ENCODE measurements at places on chromosomes 6 and 20.

DNA sequence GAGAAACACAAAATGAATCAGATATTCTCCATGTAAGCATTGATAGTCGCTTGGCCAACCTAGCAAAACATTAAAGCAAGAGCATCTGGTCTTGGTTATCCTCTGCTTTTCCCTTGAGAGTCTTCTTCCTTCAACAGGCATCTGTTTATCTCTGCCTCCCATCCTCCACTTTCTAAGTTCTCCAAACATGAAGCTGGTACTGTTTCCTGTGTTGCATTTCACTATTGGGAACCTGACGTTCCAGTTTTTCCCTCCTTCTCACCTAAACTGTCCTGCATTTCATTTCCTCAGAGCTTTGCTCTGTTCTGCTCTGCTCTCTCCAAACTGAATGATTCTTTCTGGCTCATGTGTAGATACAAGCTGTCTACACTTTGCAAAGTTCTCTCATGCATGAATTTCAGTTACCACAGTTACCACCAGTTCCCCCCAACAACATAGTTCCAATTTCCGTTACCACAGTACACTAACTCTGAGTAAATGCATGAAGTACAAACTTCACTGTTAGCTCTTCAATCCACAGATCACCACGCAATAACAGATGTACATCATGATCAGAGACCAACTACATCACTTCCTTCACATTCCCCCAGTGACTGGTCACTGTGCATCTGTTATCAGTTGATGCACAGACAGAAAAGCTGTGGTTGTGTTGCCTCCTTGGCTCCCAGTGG, 86.7 kb upstream of the F13A1 start:
- no peak for DNase-seq

DNA sequence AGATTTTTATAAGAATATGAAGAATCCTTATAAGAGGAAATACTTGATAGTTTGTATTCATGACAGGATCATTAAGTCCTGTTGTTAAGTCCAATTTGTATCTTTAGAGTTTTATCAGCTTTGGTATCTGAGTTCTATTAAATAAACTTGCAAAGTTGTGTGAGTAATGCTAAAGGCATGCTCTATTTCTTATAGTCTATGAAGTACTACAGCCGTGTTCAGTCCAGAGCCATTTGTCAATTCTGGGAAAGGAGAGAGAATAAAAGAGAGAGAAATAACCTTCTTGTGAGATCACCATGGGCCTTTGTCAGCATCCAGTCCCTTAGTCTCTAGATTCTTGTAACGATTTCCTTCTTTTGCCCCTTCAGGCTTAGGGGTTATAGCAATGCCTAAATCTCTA, 181.2 kb upstream of the POU3F2 start:
- peak; percentile 16 for DNase-seq

GRCh38 chr6:77403424-77403823, 59.9 kb downstream of the HTR1B start:
- DNase-seq, result no peak

DNA sequence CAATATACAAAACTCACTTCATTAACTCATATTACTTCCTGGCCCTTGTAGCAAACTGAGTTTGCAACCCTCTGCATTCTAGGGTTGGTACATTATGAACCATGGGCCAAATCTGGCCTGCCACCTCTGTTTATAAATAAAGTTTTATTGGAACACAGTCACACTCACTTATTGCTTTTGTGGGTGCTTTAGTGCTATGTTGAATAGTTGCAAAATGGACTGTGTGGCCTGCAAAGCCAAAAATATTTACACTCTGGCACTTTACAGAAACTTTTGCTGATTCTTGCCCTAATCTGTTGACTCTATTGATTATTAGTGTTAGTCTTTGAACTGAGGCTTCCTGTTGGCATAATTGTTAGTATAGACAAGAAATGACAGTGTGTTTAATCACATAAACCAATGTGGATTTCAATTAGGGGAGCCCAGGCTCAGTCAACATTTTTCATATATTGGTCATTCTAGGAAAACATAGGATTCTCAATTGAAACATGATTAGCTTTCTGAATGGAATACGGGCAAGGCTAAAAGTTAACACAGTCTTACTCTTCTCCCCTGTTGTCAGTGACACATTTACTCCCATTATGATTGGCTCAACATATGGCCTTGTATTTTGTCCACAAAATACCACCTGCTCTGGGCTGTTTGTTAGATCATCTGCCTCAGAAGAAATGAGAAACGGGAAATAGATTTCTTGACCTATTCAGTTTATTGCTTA, 241.9 kb upstream of the ZFP64 start:
- DNase-seq, result no peak

GRCh38 chr6:21871831-21872230, 278.3 kb downstream of the SOX4 start:
- no peak for DNase-seq

GRCh38 chr20:58855506-58856389, 3.2 kb downstream of the GNAS start:
- peak; percentile 52 for DNase-seq

DNA sequence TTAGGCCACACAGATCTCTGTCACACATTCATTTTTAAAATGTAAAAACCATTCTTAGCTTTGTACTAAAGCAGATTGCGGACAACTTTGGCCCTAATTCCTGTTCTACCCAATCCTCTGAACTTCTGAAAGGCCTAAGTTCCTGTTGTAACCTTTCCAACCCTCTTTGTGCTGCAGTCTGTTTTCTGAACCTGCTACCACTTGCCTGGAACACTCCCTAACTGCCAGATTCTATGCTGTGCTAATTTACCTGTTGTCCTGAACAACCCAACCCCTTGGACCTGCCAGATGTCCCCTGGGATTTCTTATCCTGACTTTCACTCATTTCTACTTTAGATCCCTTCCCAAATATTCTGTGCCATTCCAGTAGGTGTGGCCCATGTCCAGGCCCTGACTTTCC, 398.7 kb downstream of the ZFAND3 start:
- DNase-seq, result no peak

- DNase-seq, result no peak
These were observed 115.0 kb downstream of the SLC24A3 start for GRCh38 chr20:19327401-19327800.

DNA sequence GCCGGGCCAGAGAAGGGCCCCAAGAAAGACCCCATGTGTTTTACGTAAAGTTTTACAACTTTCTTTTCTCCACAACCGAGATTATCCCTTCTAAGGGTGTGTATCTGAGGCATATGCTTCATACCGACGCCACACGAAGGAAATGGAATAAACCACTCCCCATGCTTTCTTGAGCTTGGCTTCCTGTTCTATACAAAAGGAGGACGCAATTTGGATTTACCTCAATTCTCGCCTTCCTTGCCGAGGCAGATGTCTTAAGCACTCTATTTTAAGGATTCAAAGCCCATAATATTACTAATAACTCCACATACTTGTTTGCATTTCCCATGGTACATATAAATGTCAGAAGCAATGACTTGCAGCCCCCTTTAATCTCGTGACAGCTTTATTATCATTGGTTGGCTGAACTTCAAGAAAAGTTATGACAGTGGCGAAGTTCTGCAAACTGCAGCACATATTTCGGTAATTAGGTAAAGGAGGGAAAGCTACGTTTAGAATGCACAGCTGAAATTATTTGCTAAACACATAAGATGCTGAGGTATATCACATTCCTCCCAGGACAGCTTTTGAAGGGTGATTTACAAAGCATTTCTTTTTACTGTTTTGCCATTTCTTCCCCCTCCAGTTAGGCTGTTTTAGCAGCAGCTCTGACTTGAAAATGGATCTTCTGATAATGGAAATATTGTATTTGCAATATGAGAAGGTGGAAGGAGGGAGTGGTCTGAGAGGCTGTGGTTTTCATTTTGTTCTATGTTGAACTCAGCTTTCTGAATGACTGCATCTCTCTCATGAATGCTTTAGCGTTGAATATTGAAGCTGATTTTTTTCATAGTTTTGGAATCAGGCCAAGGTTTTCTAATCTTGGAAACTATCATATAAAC, 330.5 kb downstream of the EPHA7 start:
- no peak for DNase-seq

DNA sequence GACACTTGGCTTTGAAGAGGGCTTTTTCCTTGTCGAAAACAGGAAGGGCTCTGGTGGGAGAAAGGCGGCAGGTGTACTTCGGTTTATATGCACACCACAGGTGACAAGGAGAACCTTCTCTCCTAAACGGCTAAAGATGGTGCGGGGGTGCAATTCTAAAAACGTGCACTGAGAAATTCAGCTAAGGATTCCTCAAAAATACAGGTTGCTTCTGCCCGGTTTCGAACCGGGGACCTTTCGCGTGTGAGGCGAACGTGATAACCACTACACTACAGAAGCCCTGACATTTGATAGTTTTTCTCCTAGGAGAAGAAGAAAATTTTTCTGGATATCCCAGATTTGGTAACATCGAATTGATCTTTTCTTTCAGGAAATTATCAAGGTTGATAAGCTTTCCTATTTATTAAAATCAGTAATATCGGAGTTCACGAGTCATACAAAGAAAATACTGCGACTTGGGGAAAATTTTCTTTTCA, 32.0 kb downstream of the POM121L2 start:
- DNase-seq, result peak; percentile 69

DNA sequence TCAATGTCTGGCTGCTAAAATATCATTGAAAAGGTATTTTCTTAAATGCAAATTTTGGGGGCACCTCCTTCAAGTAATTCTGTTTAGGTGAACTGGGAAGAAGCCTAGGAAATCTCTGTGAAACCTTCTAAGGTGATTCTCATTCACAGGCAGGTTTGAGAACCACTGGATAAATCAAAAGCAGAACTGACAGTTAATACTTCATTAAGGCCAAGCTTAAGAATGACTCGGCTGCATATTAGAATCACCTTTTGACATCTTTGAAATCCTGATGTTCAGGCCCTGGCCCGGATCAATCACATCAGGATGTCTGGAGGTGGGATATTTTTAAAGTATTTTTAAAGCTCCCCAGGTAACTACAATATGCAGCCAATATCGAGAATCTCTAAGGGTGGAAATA, 50.6 kb downstream of the FKBP1C start:
- DNase-seq, result no peak

- peak; percentile 9 for DNase-seq
These were observed 26.8 kb downstream of the MCM8 start for GRCh38 chr20:5977223-5977622.

GRCh38 chr6:17866876-17867444, 120.5 kb downstream of the KIF13A start:
- no peak for DNase-seq

- peak; percentile 15 for DNase-seq
These were observed 1.3 kb downstream of the TRIM26 start for GRCh38 chr6:30211899-30212298.

- no peak for DNase-seq
These were observed 51.4 kb downstream of the ERMARD start for GRCh38 chr6:169802790-169803189.

DNA sequence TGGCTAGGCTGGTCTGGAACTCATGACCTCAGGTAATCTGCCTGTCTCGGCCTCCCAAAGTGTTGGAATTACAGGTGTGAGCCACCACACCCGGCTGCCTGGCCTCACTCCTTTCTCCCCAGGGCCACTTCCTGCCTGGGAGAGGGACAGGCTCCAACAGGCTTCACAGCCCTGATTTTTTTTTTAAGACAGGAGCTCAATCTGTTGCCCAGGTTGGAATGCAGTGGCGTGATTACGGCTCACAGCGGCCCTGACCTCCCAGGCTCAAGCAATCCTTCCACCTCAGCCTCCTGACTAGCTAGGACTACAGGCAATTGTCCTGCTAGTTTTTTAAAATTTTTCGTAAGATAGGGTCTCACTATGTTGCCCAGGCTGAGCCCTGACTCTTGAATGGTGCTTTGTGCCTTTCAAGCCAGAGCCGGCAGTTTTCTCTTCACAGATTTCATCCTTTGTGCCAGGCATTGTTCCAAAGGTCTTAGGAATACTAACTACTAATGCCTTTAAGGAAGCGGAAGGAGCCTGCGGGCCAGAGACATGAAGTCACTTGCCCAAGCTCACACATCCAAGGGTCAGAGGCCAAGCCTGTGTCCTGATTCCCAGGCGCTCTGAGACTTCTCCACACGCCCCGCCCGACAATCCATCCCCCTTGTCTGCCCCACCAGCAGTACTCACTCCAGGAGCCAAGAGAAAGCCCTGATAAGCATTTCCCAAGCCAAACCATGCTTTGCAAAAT, 19.2 kb downstream of the CAPN11 start:
- DNase-seq, result peak; percentile 70

DNA sequence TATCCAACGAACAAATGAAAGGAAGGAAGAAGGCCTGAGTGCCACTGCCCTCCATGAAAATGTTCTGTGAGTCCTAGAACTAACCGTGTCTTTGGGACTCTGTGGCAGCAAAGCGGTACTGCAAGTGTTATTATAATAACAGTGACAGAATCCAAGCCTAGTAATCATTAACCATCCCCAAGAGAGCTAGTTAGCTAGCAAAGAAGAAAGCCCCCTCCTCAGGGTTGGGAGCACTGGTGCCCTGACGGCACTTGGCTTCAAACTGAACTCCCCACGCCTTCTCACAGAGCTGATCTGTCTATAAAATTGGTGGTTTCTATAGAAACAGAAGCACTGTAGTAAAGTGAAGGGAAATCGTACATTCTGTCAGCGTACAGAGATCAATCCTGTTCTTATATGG, 239.8 kb downstream of the PTPRT start:
- DNase-seq, result no peak

DNA sequence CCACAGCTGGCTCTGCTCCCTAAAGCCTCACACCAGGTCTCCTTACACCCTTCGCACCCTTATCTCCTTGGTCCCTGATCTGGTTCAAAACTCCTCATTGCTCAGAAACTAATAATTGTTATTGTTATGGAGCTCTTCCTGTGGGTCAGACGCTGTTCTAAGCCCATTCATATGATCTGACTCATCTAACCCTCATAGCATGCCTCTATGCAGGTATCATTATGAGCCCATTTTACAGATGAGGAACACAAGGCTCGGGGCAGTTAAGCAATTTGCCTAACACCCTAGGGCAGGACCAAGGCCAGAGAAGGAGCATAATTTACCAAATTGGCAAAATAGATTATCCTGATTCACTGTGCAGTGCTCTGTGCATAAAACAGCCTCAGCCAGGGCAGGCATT, 51.8 kb upstream of the CCDC167 start:
- no peak for DNase-seq

DNA sequence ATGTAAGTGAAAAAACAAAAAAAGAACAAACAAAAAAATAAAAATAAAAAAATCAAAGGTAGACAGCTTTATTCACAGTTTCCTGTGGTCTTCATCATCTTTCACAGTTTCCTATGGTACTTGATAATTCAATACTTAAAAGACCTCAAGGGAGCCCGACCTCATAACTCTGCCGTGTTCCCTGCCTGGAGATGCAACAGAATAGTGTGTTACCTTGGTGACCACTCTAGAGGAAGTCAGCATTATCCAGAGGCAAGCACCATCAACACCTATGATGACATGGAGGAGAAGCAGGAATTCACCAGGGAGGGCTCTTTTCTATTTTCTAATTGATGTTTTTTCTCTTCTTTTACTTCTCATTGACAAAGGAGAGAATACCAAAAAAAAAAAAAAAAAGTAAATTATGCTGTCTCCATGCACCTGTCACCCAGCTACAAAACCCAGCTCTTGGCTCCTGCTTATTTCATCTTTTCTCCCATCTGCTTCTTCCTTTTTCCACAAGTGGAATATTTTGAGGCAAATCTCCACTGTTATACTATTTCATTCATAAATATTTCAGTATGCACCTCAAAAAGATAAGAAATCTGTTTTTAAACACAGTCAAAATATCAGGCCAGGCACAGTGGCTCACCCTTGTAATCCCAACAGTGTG, 95.8 kb upstream of the STXBP5 start:
- no peak for DNase-seq

- DNase-seq, result no peak
These were observed 41.9 kb downstream of the TRAM2 start for GRCh38 chr6:52534966-52535390.
